GM23338 (cell line): ENCODE measurements at places on chromosomes 2 and 18. TPM values are rescaled to one million over a fixed set of nuclear protein-coding genes. Genes with fewer than 3 reads are reported as not detected.

CXCR2 gene
- 0.71 and 1.6 TPM in 2 replicates for polyA plus RNA-seq

CDH20 gene
- polyA plus RNA-seq = not detected in 2 replicates

DNA sequence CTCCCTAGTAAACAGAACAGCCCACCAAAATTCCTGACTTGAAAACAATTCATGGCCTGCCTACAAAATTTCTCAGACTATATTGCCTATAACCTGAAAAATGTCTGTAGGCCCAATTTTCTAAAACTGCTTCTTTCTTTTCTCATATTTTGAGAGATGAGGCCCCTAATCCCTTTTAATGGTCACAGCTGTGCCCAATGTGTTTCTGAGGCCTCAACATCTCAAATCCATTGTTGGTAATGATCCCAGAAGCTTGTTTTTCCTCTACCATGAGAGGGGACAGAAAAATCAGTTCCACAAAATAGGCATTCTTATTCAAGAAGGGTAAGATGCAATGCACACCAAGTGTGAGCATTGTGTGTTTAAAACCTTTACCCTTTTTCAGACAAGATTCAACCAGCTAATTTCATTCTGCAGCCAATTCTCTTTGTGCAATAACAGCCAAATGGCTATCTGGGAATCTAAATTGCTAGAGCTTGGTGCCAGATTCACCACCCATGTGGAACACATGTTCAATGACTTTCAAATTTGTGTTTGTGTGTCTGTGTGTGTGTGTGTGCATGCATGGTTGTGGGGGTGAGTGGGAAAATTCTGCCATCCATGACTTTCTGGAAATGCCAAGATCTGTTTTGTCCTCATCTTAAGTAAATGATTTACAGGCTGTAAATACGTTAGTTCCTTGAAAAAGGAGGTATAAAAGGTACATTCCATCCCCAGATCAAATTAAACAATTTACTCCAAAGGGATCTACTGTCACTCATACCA lies 319.5 kb downstream of the TNS1 start:
- no peaks in the 10 kb centered on the region for H3K4me1 ChIP-seq
- H3K4me3 ChIP-seq = no peak overlapping the region
- H3K27me3 ChIP-seq = peaks cover 10% of the 10 kb centered on the region

DNA sequence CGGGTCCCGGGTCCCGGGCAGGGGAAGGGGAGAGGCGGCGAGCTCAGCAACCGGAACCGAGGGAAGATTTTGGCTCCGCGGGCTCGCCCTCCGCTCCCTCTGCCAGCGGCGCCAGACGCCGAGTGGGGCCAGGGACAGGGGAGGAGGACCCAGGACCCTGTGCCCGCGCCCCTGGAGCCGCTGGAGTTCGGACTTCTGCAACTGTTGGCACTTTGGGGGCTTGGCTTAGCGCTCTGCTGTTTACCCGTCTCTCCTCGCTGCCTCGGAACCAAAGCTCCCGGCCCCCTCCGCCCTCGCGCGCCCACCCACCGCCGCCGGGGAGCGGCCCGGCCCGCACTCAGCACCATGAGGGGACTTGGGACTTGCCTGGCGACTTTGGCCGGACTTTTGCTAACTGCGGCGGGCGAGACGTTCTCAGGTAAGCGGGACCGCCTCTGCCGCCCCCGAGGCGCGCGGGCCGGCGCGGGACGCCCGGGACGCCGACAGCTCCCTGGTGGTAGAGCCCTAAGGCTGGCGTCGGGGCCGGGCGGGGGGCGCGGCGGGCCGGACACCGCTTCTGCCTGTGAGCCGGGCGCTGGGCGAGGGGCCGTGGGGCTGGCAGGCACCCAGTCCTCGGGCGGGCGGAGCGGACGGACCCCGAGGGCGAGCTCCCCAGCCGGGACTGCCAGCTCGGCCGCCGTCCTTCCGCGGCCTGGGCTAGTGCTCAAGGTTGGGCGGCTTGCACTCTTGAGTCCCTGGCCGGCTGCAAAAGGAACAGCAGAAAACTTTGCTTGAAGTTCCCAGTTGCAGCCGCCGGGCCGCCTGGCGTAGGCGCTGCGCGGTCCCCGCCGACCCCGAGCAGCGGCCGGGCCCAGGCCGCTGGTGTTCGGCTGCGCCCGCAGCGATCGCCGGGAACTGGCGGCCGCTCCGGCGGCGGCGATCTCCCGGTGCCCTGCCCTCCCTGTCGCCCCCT lies 634 bp downstream of the PTPRM start:
- no peaks in the 10 kb centered on the region for H3K36me3 ChIP-seq
- H3K27me3 ChIP-seq = peaks cover 57% of the 10 kb centered on the region
- no peaks in the 10 kb centered on the region for H3K4me1 ChIP-seq
- peak; percentile 78 for DNase-seq
- no peak overlapping the region for H3K27ac ChIP-seq

DNA sequence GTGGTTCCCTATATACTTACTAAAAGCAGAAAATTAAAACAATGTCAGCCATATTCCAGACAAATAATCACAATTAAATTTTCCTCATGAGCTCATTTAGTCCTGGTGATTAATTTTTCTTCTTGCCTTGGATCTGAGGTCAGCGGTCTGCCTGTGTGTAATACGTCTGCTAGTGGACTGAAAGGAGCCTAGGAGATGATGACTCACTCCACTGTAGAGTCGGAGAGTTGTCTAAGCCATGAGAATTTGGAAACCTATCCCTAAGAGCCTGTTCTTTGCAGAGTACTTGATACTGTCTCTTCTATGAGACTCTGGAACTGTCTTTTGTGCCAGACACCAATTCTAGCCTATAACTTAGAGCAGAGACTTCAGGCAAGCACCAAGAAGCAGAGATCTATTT lies 94.2 kb upstream of the RAB27B start:
- no peak overlapping the region for H3K4me3 ChIP-seq
- no peaks in the 10 kb centered on the region for H3K4me1 ChIP-seq
- DNase-seq = no peak
- H3K27ac ChIP-seq = no peak overlapping the region

GRCh38 chr18:59768409-59768808 lies 71.2 kb upstream of the CCBE1 start:
- no peaks in the 10 kb centered on the region for H3K36me3 ChIP-seq
- no peak overlapping the region for H3K4me3 ChIP-seq
- no peaks in the 10 kb centered on the region for H3K4me1 ChIP-seq
- H3K27ac ChIP-seq = no peak overlapping the region

- no peak overlapping the region for H3K4me3 ChIP-seq
- no peaks in the 10 kb centered on the region for H3K36me3 ChIP-seq
- no peaks in the 10 kb centered on the region for H3K27me3 ChIP-seq
Observed at GRCh38 chr18:44668270-44668975, 12.3 kb upstream of the SETBP1 start.

GRCh38 chr2:188720811-188721605 lies 253.2 kb upstream of the COL3A1 start:
- H3K36me3 ChIP-seq = no peaks in the 10 kb centered on the region
- DNase-seq = no peak
- no peak overlapping the region for H3K4me3 ChIP-seq
- no peaks in the 10 kb centered on the region for H3K4me1 ChIP-seq
- no peaks in the 10 kb centered on the region for H3K27me3 ChIP-seq
